Fibroblast of skin of scalp (primary cell): ENCODE measurements at places on chromosomes 7 and 10.

- DNase-seq = no peak
These were observed 108.1 kb downstream of the EEPD1 start for GRCh38 chr7:36261019-36261754.

DNA sequence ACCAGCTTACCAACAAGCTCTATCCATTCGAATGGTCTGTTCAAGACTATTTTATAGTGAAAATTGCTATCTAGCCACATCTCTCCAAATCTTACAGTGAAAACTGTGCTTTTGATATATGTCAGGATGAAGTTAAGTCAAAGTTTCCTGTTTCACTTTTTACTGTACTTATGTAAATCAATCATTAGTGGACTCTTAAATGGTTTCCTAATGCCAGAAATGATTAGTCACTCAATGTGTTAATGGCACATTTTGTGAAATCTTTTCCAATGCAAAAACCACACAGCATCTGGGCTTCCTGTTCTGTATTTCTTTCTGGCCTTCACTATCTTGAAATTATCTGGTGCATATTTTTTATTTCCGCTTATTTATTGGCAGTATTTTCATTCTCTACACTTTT lies 87.3 kb upstream of the STEAP1B start:
- DNase-seq = no peak

GRCh38 chr10:43221419-43222209 lies 45.3 kb downstream of the RASGEF1A start:
- no peak for DNase-seq

DNA sequence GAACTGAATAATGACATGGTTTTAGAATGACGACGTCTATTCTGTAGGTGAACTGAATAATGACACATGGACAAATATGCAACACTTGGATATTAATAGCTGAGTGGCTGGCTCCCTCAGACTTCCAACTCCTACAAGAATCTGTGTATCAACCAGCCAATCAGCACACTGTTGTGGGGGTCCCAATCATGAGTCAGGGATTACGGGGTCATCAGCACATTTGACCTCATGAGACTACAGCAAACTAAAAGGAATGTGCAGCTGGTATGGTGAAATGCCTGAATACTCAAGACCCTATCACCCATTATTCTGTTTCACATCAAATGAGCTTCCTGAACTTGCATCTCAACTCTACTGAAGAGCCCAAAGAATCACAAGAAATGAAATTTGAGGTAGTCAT lies 192.5 kb downstream of the ANK3 start:
- no peak for DNase-seq

GRCh38 chr10:26534384-26534783 lies 96.2 kb downstream of the APBB1IP start:
- no peak for DNase-seq

DNA sequence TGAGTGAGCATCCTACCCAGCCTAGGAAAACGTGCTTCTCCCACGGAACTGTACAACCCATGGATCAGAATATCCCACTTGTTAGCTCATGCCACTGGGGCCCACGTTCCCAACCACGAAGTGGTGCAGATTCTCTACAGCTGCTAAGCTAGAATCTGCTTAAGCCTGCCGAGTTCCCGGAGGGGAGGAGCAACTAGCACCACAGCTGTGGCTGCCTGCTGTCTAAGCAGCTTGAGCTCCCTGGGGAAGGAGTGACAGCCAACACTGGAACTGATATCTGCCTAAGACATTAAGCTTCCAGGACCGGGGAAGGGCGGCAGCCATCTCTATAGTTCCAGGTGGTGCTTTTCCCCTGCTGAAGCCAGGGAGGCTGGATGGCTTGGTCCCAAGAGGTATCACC lies 334.7 kb upstream of the CHRM2 start:
- DNase-seq = peak; percentile 0

- DNase-seq = no peak
These were observed 251.7 kb upstream of the MYO3A start for GRCh38 chr10:25682203-25682851.

- no peak for DNase-seq
These were observed 3.5 kb upstream of the NACAD start for GRCh38 chr7:45092100-45092930.

GRCh38 chr7:112869111-112869774 lies 79.0 kb upstream of the TMEM168 start:
- DNase-seq = peak; percentile 39

DNA sequence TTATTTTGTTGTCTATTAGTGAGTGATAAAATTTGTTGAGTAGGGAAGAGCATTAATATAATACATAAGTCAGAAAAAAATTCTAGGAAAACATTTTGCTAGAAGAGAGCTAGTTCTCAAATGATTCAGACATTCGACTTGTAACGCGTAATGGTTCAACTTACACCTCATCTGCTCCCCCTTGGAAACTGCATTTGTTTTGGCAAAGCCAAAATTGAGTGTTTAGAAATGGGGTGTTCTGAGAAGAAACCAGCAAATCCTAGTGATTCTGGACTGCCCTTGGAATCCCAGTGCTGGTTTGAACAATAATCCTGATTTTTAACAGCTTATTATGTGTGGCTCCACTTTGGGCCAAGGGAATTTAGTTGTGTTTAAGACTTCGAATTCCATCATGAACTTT lies 475.7 kb downstream of the SUGCT start:
- no peak for DNase-seq

DNA sequence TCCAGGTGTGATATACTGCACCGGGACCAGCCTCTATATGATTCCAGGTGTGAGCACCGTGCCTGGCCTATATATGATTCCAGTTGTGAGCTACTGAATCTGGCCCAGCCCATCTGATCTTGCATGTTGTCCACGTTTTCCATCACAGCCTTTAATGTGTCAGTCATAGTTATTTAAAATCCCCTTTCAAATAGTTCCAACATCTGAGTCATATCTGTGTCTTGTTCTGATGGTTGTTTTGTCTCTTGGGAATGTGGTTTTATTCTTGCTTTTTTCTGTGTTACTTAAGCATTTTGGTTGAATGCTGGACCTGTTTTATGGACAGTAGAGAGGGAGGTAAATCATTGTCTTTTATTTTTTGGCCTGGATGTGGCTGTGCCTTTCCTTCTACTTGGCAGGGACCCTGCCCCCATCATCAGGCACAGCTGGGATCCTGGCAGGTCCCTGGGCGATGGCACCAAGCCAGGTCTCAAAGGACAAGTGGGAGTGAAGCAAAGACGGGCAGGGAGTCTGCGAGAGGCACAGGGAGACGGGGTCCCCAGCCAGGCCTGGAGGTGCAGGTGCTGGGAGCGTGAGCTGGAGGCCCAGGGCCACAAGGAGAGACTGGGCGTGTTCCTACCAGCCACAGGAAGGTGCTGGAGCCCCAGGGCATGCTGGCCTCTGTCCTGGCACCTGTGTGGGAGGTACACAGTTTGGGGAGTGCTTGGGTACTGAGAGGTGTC lies 94.7 kb downstream of the DYNC2I1 start:
- DNase-seq = peak; percentile 11

DNA sequence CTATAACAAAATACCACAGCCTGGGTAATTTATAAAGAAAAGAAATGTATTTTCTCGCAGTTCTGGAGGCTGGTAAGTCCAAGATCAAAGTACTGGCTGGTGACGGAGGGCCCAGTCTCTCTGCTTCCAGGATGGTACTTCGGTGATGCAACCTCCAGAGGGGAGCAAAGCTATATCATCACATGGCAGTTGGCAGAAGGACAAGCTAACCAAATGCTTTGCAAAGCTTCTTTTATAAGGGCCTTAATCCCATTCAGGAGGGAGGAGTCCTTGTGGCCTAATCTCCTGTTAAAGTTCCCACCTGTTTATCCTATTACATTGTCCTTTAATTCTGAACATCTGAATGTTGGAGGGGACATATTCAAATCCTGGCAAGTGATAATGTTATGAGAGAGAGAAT lies 134.1 kb upstream of the SP4 start:
- no peak for DNase-seq

- DNase-seq = no peak
These were observed 258.5 kb downstream of the ARL4A start for GRCh38 chr7:12945901-12946300.

- no peak for DNase-seq
These were observed 6.6 kb upstream of the ITIH2 start for GRCh38 chr10:7696545-7696944.

DNA sequence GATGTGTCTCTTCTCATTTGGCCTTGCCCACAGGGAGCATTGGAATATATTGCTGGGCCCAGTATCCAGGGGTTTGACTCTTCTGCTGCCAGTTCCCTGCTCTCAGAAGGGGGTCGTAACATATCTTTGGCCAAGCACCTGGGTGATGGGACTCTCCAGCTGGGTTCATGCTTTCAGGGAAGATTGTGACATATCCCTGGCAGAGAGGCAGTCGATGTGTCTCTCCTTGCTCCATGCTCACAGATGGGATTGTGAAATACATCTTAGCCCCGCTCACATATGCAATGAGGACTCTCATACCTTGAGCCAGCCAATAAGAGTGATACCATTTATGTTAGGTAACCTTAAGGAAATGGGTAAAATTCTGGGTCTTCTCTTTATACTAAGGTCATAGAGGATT lies 39.2 kb upstream of the ZNF680 start:
- no peak for DNase-seq

GRCh38 chr10:14751921-14752320 lies 22.8 kb downstream of the FAM107B start:
- DNase-seq = peak; percentile 57

- DNase-seq = peak; percentile 3
These were observed 165.9 kb downstream of the ABCA13 start for GRCh38 chr7:48337012-48337621.

DNA sequence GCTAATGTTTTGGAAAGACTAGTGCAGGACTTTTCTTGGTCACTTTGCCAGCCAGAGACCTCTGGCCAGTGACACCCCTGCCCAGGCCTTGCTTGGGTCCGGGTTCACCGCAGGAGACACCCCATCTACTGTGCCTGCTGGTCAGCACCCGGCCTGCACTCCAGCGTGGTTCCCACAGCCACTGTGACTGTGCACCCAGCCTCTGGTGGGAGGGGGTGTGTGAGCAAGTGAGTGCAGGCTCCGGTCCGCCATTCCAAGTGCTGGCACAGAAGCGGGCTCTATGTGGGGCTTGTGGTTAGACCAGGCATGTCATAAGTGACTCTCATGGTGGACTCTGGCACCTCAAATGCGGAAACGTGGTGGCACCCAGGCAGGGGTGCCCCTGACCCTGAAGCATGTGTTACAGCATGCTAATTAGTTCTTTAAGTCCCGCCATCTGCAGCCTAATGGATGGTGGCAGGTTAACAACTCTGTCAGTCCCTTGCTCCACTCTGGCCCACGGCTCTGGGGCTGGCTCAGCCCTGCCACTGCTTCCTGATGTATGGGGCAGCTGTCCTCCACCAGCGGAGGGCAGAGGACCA lies 311.9 kb upstream of the HGF start:
- no peak for DNase-seq

GRCh38 chr10:95605163-95605562 lies 44.0 kb upstream of the SORBS1 start:
- peak; percentile 4 for DNase-seq

DNA sequence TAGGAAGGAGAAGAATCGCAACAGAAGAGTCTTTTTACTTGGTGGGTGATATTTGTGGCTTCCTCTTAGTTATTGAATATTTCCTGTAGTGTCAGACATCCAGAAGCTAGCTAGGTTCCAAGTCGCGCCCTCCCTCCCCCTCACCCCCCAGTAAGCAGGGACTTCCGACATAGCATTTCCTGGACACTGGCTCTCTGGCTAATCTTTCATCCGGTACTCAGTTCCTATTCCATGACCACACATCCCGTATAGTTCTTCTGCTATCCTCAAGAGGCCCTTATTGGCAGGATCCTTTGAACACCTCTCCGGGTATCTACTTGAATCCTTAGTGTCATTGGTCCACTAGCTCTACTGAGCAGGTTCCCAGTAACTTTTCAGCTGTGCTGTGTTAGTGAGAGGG lies 167.8 kb downstream of the HDAC9 start:
- no peak for DNase-seq

DNA sequence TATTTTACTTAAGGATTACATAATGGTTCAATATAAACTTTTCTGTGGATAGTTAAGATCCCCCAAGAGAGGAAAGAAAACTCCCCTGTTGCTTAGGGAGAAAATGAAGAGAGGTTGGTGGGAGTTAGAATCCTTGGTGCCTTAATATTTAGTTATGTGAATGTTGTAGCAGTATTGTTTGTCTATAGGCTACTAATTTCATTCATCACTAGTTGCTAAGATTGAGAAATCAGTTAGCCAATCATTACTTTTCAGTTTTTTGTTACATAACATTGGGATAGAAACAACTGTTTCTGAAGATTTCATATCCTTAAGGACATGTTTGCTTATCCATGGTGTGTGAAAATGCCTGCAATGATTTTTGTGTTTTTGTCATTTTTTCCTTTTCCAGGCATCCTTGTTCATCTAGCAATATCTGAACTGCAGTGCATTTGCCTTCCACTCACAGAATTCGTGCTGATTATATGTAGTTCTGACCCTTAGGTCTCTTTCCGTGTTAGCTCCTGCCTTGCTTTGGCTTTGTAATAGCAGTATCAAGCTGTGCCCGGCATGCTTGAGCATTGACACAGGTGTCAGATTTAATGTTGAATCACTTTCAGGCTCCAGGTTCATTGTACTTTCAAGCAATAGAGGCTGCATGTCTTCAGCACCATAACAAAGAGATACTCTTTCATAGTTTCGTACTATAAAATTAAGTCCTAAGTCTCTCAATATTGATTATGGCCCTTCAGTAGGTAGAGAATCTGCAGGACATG lies 85.0 kb downstream of the PODXL start:
- DNase-seq = no peak

- peak; percentile 94 for DNase-seq
These were observed 2.7 kb upstream of the JCAD start for GRCh38 chr10:30062090-30062489.

DNA sequence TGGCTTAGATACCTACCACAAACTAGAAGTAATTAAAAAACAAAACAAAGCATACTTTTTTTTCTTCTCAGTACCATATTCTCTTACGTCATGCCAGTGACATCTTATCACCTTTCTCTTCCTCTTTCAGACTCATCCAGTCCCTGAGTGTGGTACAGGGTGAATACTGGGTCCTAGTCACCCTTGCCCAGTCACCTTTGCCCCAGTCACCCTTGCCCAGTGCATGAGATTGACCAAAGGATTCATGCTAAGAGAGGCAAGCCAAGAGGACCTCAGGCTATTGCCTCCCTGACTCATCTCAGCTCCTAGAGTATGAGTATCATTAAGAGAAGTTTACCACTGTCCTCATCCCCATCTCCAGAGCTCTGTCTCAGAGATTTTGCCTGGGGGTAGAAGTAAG lies 10.0 kb upstream of the TSPAN12 start:
- DNase-seq = no peak

DNA sequence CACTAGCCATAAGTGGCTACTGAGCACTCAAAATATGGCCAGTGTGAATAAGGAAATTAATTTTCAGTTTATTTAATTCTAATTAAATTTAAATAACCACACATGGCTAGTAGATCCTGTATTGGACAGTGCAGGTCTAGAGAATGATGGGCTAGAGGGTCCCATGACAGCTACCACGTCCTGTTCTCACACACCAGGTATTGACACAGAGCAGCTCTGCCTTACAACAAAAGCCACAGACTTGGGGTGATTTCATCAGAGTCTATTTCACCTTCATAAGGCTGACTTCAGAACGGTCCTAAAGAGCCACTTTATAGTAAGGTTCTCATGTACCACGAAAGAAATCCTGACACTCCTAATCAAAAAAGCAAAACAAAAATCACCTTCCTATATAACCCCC lies 111.3 kb downstream of the UBE2H start:
- no peak for DNase-seq

- peak; percentile 31 for DNase-seq
These were observed 16.1 kb downstream of the GPR146 start for GRCh38 chr7:1060315-1061072.

- no peak for DNase-seq
These were observed 11.1 kb upstream of the PPP2R2D start for GRCh38 chr10:131889755-131890154.

GRCh38 chr7:124751027-124751426 lies 14.6 kb downstream of the GPR37 start:
- DNase-seq = no peak
